NK-92 treated with Interleukin-12 subunit alpha and Interleukin-12 subunit beta, amount 100 ng/mL, for 24 hours (cell line): ENCODE measurements at places on chromosomes 7 and 10.

GRCh38 chr10:20745556-20746375 is 151.3 kb downstream of the NEBL start:
- no peak for DNase-seq

- peak; percentile 6 for DNase-seq
Measured at GRCh38 chr10:24209432-24209771, 464 bp downstream of the KIAA1217 start.

GRCh38 chr7:42730586-42730985 is 181.3 kb downstream of the C7orf25 start:
- DNase-seq: no peak

DNA sequence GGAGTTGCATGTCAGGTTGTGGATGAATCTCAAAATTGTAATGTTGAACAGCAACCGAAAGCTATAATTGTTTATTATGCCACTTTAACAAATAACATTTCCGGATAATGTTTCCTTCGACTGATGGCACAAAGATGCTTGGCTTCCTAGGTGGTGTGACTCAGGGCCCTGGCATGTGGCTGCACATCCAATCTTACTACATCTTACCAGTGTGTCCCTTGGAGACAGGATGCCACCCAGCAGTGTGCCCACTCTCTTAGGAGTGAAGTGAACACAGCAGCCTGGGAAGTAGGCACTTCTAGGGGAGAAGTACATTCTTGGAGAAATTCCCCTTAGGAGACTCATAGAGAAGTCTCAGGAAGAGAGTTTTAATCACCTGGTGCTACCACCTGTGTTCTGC is 33.0 kb upstream of the GPR26 start:
- no peak for DNase-seq

DNA sequence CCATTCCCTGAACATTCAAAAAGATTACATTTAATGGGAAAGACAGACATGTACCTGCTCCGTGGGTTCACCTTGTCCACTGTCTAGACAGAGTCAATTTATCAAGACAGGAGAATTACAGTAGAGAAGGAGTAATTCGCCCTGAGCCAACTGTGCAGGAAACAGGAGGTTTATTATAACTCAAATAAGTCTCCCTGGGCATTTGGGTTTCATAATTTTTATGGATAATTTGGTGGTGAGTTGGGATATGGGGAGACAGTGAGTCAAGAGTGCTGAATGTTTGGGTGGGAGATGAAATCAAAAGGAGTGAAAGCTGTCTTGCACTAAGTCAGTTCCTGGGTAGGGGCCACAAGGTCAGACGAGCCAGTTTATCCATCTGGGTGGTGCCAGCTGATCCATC is 165.9 kb upstream of the NAMPT start:
- no peak for DNase-seq

DNA sequence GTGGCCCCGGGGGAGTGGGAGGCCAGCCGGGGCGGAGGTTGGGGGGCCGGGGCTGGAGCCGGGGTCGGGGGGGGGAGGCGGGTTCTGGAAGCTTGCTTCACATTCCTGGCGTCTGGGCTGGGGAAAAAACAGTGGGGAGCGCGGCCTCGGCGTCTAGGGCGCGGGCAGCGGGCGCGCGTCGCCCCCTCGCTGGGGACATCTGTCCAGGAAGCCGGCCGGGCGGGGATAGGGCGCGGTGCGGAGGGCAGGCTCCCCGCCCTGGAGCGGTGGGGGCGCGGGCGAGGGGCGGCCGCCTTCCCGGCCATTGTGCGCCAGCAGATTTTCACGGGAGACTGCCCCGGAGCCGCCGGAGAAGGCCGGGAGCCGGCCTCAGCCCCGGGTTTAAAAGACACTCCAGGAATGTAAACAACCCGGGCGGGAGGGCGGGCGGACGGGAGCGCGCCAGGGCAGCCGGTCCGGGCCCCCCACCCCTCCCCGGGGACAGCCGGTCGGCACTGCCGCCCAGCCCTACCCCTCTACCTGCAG is 1.4 kb downstream of the ZMIZ1 start:
- DNase-seq: no peak

DNA sequence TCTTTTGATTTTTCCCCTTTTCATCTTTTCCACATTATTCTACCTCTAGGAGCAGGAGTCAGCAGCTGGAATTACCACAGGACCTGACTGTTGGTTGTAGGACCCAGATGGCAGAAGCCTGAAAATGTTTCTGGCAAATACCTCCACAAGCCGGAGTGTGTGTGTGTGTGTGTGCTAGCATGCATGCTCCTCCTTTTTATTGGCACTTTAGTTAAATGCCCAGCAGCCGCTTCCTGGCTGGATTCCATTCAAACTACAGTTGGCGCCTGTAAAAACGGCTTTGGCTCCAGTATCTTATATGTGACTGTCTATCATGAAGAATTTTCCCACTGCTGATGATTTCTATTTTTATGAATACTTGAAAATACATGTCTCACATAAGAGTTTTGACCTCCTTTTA is 319.7 kb upstream of the SP4 start:
- no peak for DNase-seq

DNA sequence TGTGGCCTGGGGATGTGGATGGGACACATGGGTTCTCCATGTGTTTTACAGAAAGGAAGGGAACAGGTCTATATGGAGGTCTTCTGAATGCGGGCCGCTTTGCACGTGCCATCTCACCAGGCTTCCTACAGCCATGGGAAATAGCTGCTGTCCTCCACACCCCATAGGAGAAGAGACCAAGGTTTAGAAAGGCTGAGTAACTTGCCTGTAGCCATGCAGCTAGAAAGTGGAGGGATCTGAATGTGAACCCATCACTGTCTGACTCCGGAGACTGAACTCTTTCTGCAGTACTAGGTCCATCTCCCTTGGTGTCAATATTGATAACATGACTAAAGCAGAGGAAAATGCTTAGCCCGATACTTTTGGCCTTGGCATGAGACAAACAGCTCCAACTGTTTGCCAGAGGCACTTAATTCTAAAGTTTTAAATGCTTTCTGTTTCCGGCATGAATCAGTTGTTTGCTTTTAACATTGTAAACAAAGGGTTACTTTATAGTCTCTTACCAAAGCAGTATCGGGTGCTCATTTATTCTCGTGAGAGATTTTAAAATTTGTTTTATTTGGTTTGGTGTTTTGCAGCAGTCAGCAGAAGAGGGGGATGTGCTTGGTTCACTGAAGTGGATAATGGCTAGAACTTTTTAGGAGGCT is 64.8 kb upstream of the LOXL4 start:
- DNase-seq: no peak

- DNase-seq: no peak
Measured at GRCh38 chr10:11639849-11640764, 28.7 kb upstream of the USP6NL start.

DNA sequence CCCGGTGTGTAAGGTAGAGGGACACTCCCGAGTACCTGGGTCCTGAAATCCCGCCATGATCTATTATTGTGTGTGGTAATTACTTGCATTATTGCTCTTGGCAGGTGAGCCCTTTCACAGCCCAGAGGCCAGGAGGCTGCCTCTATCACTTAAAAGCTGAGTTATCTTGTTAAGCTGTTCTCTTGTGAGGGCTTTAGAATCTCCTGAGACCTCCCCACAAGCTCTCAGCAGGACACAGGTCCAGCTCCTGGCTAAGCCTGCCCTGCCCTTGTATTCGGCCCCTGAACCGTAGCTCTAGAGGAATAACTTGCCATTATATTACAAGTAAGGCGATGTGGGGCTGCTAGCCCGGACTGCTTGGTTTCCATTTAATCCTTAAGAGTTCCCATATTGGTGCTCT is 13.9 kb downstream of the SND1 start:
- DNase-seq: no peak

- DNase-seq: no peak
Measured at GRCh38 chr7:152859781-152860191, 100.2 kb downstream of the ACTR3B start.

DNA sequence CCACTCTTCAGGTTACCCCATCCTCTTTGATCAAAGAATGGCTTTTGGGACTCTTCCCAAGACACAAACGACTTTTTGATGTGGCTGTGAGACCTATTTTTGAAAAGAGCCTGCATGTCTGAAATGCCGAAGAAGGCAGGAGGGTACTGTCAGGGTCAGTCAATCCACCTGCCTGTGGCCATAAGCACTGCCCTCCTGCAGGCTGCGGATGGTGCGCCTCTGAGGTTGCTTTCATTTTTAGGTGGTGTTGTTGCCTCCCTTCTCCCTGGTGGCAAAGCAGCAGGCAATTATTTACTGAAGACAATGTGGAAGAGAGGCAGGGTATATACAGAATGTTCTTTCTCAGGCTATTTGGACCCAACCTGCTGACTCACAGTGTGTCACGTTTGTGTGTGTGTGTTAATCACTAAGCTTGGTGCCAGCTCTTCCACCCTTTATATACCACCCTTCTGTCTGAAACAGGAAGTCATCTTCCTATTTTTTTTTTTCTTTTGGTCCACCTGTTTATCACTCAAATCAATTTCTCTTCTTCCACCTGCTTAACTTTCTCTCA is 1421.2 kb upstream of the CELF2 start:
- DNase-seq: no peak

GRCh38 chr7:1181640-1182039 is 21.6 kb upstream of the ZFAND2A start:
- DNase-seq: no peak

DNA sequence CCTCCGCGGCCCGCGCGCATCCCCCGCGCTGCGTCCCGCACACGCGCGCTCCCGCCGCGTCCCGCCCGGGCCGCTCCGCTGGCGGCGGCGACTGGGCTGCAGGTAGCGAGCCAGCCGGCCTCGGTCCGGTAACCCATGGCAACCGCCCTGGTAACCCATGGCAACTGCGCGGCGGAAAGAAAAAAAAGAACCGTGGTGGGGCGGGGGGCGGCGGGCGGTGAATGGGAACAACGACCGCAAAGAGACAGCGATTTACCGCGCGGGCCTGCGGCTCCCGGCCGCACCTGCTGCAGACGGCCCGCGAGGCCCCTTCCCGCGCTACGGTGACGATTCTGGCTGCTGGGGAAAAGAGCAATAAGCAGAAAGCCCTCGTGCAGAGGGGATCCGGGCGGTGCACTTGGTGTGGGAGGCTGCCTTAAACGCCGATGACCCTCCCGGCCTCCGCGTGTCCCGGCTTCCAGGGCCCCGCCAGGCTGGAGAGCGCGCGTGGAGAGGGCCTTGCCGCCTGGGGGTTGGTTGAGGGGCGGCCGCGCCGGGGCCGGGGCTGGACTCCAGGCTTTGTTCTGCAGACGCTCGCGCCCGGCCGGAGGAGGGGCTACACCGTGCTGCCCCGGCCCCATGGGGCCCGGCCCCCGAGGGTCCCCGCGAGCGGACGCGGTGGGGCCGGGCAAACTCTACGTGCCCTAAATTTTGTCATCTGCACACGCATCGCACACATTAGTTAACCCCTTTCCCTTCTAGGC is 84.7 kb downstream of the SNX10 start:
- no peak for DNase-seq

GRCh38 chr7:44278451-44279161 is 46.8 kb downstream of the CAMK2B start:
- no peak for DNase-seq

- DNase-seq: no peak
Measured at GRCh38 chr10:116760919-116761318, 18.6 kb upstream of the HSPA12A start.

- DNase-seq: no peak
Measured at GRCh38 chr10:132904814-132905649, 37.3 kb downstream of the CFAP46 start.

GRCh38 chr10:60209874-60210570 is 179.7 kb downstream of the ANK3 start:
- no peak for DNase-seq

GRCh38 chr7:11345621-11346020 is 371.9 kb downstream of the PHF14 start:
- no peak for DNase-seq

- DNase-seq: no peak
Measured at GRCh38 chr7:118239014-118239413, 14.5 kb downstream of the ANKRD7 start.

- DNase-seq: no peak
Measured at GRCh38 chr7:137040745-137041144, 172.3 kb downstream of the CHRM2 start.

GRCh38 chr10:122450353-122450990 is 4.0 kb upstream of the ARMS2 start:
- DNase-seq: no peak

GRCh38 chr7:93047514-93048099 is 70.2 kb downstream of the SAMD9 start:
- DNase-seq: no peak
